ENCODE measurements at places on chromosomes 16 and 17.
A peak's percentile ranks its signal among the peaks of the same experiment; 100 is the strongest.

DNA sequence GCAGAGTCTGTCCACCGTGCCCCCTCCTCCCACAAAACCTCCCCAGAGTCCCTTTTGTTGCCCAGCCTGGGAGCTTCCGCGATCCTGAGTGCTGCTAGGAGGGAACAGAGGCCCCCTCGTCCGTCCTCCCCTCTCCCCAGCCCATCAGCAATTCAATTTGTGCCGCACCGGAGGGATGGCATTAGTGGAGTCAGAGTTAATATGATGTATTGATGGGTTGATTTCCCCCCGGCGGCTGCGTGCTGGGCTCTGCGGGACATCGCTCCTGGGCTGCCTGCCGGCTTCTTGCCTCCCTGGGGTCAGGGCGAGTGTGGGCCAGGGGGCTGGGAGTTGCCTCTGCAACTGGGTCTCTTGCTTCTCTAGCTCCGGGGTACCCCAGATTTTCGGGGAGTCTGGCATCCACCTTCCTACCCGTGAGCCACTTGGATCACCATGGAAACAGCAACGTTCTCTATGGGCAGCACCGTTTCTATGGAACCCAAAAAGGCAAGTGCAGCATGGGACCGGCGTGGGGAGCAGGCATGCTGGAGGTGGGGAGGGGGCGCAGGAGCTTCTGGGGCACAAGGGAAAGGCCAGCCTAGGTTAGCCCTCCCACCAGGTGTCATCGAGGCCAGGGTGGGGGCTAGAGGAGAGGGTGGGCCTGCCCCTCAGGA lies 42.9 kb downstream of the BAHCC1 start:
- no peak for DNase-seq

- no peak for DNase-seq
Observed at GRCh38 chr16:89696670-89697128, 4.8 kb downstream of the SPATA2L start.

GRCh38 chr17:43010667-43011308 lies 4.2 kb downstream of the IFI35 start:
- no peak for DNase-seq

DNA sequence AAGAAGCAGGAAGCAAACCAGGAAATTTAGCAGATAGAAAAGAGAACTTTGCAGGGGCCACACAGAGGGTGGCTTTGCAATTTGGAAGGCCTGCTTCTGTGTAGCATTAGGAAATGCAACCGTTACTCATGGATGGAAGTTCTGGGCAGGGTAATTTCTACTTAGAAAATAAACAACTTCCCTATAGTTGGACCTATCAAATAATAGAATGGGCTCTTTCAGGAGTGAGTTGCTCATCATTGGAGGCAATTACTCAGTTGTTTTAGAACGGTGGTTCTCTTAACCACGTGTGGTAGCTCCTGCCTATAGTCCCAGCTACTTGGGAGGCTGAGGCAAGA lies 25.8 kb upstream of the HS3ST2 start:
- DNase-seq, result no peak

DNA sequence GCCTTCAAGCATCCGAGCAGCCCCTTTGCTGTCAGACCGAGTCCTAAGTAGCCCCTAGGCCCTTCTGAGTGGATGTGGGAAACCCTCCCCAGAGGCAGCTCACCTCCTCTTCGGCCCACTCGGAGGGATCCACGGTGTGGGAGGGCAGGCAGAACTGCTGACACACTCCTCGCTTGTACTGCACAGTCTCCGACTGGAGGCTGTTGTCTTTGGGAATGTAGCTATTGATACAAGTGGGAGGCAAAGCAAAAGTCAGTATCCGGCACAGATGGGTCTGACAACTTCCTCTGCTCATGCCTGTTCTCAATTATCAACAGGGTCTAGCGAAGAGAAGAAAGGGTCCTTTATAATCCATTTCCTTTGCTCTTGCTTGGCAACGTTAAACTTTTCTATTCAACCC lies 25.9 kb upstream of the FOXJ1 start:
- DNase-seq, result no peak

GRCh38 chr17:48577946-48578615 lies at the start of gene HOXB4:
TSS of gene HOXB4 (minus strand) at chr17:48578350. CDS start at chr17:48578319, 31 bp downstream.
- peak; percentile 34 for DNase-seq

DNA sequence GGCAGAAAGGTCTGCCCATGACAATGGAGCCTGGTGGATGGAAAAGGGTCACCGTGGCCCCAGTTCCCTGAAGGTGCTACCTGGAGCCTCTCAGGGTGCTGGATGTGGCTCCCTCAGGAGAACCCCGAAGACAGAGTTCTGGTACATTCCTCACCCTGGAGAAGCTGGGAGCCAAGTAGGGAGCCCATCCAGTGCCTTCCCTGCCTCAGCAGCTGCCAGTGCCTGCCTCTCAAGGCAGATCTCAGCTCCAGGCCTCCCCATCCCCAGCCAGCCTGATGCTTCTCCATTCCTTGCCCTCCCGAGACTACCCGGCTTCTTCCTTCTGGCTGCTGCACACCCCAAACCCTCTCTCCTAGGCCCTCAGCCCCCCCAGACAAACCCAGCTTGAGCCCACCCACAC lies 20.5 kb downstream of the SCGB1C2 start:
- DNase-seq, result no peak

- no peak for DNase-seq
Observed at GRCh38 chr16:56513972-56514371, 5.9 kb downstream of the BBS2 start.

GRCh38 chr16:86881861-86882273 lies 303.5 kb downstream of the FOXL1 start:
- DNase-seq, result no peak

DNA sequence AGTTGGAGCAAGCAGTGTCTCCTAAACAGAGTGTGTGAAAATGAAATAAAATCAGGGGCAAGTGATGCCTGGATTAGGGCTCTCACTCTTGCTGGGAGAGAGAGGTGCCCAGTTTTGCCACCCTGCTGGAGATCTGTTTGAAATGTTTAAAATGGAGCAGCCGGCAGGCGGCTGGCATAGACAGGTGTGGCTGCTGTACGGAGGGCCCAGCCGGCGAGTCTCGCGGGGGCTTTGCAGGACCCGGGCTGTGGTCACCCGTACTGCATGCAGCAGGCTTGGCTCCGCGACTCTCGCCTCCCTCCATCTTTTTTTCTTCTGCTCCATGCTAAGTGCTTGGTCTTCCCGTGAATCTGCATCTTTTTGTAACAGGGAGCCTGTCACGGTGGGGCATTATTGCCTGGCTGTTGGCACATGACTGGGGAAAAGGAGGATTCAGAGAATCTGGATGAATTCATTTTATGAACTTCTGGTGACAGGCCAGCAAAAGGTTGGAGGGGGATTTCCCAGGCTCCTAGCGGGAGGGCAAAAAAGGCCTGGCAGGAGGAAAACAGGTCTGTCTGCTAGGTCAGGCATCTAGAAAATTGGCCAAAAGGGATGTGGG lies 1.8 kb downstream of the ZNRF1 start:
- no peak for DNase-seq

DNA sequence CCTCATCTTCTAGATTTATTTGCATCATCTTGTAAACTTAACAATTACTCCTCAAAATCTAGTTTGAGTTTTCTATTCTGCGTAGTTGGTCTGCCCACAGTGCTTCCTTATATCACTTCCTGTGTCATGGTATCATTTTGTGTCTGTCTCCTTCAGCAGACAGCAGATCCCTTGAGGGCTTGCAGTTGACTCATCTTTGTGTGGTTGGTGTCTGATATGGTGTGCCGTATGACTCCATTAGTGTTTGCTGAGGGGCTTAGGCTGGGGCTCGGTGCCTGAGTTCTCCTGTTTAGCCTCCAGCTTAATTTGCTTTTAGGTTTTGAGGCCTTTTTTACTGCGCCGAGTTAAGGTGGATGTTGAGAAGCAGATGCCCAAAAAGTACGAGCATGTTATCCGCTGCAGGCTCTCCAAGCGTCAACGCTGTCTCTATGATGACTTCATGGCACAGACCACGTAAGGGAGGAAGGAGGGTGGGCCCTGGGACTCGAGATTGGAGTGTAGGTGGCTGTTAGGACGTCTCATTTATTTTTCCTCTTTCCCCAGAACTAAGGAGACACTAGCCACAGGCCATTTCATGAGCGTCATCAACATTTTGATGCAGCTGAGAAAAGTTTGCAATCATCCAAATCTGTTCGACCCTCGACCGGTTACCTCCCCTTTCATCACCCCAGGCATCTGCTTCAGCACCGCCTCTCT lies 16.9 kb downstream of the SRCAP start:
- no peak for DNase-seq

GRCh38 chr16:51755039-51755501 lies 604.0 kb upstream of the SALL1 start:
- DNase-seq, result no peak

DNA sequence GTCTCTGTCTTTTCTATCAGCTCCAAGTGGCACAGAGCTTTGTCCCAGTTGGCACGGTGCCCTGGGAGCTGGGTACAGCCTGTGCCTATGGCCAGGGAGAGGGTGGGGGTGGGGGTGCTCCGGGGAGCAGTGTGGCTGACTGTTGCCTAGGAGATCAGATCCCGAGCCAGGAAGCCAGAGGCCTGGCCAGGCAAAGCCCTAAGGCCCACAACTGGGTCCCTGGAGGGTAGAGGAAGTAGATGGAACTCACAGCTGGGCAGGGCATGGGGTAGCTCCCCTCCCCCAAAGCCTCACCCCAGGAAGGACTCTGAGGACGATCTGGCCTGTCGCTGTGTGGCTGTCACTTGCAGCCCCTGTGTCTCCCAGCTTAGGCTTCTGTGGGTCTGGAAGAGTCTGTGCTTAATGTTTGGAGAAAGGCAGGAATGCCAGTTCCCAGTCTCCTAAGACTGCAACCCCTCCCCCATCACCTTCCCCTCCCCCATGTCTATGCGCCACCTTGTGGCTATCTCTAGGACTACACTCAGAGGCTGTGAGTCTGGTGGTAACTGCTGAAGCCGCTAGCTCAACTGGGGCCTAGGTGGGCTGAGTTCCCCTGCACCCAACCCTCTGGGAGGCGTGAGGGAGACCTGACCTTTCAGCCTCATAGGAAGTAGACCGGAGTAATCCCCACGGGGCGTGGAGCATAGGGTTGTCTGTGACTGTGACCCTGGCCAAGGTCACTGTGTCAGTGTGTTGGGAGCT lies 12.6 kb downstream of the THRA start:
- no peak for DNase-seq

- DNase-seq, result no peak
Observed at GRCh38 chr16:35744726-35745125, 2285.3 kb downstream of the TP53TG3F start.

Measured in activated CD8-positive, alpha-beta memory T cell treated with anti-CD3 and anti-CD28 coated beads for 48 hours (primary cell).